ENCODE measurements at places on chromosomes 4 and X.

- DNase-seq, result no peak
Measured at GRCh38 chr4:138161351-138161750, 80.8 kb downstream of the SLC7A11 start.

DNA sequence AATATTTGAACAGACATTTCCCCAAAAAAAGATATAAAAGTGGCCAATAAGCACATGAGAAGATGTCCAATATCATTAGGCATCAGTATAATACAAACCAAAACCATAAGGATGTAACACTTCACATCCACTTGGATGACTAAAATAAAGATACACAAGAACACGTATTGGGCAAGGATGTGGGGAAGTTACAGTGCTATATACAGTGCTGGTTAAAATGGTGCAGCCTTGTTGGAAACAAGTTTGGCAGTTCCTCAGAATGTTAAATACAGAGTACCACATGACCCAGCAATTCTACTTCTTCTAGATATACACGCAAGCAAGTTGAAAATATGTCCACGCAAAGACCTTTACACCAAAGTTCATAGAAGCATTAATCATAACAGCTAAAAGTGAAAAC, 58.9 kb downstream of the HAUS3 start:
- no peak for DNase-seq

DNA sequence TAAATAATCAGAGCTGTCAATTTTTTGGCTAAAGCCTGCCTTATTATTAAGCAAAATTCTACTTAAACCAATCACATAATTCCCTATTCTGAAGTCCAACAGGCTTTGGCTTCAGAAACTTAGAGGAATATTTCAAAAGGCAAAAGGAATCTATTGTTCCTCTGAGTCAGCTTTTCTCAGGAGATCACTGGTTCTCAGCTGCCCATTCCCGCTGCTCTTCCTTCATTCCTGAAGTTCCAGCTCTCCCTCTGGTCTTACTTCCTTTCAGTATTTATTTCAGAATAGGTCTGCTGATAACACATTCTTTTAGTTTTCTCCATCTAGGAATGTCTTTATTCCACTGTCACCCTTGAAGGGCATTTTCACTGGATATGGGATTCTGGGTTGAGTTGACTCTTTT, 133.7 kb downstream of the SOWAHB start:
- no peak for DNase-seq

DNA sequence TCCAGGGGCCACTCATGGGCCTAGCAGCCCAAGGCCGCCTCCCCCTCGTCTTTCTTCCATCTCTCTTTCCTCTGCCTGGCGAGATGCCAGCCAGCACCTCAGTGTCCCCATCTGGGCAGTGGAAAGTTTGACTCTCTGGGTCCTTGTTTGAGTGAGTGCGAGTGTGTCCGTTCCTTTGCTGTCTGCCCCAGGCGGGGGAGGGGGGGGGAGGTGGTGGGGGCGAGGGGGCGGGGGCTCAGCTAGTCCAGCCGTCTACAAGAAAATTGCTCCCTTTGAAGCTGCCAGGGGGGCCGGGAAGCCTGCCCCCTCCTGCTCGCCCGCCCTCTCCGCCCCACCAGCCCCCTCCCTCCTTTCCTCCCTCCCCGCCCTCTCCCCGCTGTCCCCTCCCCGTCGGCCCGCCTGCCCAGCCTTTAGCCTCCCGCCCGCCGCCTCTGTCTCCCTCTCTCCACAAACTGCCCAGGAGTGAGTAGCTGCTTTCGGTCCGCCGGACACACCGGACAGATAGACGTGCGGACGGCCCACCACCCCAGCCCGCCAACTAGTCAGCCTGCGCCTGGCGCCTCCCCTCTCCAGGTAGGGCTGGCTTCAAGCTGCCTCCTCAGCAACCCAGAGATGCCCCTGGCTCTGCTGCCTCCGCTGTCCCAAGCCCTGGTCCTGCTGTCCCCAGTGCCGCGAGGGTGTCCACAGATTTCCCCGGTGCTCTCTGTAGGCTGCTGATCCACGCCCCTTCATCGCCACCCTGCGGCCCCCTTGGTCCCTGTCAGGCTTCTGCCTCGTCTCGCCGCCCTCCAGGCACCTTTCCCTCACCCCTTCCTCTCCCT, at the start of gene BGN:
TSS of gene BGN (plus strand) at position 440 of the 821 bp plus-strand sequence. CDS start 9,652 bp downstream, outside the sequence.
- DNase-seq, result no peak

DNA sequence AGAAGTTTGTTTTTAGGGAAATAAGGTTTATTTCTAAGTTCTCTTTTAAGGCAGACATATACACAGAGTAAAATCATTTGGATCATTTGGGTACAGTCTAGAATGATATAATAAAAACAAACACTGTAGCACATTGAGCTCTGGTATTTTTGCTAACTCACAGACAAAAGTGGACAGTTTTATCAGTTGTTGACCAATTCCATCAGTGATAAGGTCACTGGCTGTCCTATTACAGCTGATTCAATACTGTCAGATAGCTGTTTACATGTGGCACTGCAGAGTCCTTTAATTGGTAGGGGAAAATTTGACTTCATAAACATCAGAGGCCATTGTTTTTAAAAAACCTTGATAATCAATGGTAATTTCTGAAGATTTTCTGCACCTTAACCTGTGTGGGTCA, 3.5 kb downstream of the IBSP start:
- DNase-seq, result no peak

- no peak for DNase-seq
Measured at GRCh38 chrX:69093960-69094871, 71.0 kb downstream of the PJA1 start.

GRCh38 chr4:59063015-59063720, 1953.0 kb upstream of the IGFBP7 start:
- no peak for DNase-seq

DNA sequence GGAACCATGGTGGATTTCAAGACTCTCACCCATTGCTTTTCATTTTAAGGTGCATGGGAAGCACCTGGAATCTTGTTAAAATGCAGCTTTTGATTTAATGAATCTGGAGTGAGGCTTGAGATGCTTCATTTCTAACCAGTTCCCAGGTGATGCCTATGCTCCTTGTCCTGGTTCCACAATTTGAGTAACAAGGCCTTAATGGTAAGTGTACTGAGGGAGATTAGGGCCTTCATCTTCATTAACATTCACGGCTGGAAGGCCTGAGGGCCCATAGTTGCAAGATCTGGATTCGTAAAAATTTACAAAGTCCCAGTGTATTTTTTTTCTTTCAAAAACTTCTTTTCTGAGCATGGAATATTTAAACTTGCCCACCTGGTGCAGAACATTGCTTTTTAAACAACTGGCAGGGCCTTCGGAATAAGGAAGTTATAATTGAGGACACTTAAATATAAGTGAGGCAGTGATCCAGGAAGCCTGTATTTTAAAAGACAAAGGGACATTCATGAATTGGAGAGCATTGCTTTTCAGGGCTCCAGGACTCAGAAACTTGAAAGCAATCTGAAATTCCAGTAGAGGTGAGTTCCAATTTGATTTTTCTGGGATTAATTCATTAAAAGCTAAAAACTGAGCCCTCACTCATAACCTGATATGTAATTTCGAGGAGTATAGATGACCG, 77.8 kb downstream of the NPNT start:
- DNase-seq, result no peak

DNA sequence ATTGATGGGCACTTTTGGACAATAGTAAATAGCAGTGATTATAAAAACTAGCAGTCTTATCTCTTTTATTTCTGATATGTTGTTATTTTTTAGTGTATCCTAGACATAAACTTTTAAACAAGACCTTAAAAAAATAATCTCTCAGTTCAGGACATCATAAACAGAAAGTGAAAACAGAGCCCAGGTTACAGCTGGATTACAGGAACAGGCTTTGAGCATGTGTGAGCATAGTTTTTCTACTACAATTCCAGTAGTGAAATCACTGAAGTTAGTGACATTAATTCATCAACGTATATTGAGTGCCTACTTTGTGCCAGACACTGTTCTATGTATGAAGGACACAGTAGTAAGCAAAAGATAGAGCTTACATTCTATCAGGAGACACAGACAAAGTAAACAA, 16.9 kb downstream of the TRIM75 start:
- DNase-seq, result no peak

- no peak for DNase-seq
Measured at GRCh38 chrX:40727581-40728252, 7.6 kb downstream of the MED14 start.

DNA sequence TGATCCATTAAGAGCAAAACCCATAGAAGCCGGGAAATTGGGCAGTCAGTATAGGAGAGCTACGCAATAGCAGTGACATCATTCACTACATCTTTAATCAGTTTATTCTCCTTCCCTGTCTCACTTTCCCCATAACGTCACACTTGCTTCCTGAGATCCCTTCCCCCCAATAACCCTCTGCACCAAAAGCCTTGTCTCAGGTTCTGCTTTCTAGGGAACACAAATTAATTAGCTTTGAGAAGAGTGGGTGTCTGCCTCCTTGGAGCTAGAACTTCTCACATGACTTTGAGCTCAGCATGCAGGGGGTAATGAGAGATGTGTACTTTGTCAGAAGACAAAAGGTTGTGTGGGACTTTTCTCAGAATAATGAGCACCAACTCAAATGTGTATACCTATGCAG, 128.3 kb upstream of the MAOA start:
- DNase-seq, result no peak

DNA sequence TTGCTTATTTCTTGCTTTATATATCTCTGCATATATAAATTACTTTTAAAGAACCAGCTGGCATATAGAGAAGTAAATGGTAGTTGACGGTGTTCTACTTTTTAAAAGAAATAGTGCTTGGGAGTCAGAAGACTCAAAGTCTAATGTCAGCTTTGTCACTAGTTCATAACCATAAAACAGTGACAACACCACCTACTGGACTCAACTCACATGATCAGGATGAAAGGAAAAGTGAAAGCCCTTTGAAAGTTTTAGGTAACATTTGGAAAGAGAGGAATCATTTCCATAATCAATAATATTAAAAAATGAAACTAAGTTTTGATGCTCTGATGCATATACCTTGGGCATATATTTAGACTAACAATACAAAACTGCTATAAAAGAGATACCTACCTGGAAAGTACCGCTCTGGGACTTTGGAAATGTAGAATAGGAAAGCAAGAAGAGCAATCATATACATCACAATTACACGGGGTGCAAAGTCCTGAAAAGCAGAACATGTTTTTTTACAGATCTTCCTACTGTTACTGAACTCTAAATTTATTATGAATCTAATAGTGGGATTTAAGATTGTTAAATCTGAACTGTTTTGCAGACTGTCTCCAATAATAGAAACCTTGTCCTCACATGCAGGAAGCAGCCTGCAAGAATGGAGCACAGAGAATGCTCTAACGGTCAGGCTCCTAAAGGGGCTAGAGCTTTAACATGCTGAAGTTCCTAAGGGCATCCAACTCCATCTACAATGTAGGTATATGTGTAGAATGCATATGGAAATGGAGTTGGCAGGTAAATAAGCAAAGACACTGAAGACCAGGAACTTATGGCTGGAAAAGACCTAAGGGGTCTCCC, 15.6 kb downstream of the PAQR3 start:
- no peak for DNase-seq

DNA sequence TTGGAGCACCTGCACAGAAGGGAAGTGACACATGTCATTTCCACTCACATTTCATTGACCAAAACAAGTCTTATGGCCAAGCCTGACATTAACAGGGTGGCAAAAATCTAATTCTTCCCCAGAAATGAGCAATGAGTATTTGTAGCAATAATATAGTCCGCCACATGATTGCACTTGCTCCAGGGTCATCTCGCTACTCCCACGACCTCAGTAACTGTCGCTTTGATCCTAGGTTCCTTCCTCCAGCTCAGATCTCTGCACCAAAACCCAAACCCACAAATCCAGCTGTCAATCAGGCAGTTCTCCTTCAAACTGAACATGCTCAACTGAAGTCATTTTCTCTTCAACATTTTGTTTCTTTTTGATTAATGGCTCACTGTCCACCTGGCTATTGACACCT, 25.2 kb upstream of the PTTG2 start:
- DNase-seq, result no peak

DNA sequence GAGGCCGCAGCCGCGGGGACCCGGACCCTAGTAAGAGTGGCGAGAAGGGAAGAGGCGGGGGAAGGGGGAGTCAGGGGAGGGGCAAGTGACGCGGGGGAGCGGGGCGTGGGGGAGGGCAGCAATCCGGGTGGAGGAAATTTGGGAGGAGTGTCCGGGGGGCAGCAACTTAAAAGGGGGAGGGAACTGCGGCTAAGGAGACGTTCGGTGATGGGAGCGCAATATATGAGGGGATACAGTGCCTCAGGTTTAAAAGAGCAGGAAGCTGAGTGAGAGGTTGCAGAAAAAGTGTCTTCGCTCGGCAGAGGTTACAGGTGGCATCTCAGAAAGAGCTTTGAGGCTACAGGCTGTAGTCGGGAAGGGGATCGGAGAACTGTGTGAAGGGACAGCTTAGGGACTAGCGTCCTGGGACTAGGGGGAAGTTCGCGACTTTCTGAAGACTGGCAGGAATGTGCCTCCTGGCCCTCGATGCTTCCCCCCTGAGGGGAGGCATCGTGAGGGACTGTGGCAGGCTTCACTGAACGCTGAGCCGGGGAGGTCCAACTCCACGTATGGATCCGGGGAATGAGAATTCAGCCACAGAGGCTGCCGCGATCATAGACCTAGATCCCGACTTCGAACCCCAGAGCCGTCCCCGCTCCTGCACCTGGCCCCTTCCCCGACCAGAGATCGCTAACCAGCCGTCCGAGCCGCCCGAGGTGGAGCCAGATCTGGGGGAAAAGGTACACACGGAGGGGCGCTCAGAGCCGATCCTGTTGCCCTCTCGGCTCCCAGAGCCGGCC, 519 bp downstream of the FOXO4 start:
- DNase-seq, result peak; percentile 20

- DNase-seq, result no peak
Measured at GRCh38 chr4:173174594-173175012, 6.0 kb downstream of the GALNT7 start.

GRCh38 chr4:22463179-22463578, 52.7 kb downstream of the ADGRA3 start:
- no peak for DNase-seq

DNA sequence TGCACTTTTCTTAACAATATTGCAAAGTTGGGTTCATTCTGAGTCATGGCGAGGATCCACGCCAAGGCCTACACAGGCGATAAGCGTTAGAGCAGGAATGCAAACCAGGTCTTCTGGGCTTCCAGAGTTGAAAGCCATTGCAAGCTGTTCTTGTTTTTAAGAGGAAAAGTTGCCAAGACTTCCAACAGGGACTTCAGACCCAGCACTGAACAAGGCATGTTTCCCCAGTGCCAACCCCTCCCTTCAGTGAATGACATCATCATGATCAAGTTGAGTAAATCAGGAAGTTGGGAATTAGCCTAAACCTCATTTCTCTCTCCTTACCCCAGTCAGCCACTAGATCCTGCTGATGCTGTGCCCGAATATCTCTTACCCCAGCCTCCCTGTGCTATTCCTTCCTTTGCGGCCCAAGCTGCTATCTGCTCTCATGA, 355.1 kb downstream of the HS3ST1 start:
- no peak for DNase-seq

DNA sequence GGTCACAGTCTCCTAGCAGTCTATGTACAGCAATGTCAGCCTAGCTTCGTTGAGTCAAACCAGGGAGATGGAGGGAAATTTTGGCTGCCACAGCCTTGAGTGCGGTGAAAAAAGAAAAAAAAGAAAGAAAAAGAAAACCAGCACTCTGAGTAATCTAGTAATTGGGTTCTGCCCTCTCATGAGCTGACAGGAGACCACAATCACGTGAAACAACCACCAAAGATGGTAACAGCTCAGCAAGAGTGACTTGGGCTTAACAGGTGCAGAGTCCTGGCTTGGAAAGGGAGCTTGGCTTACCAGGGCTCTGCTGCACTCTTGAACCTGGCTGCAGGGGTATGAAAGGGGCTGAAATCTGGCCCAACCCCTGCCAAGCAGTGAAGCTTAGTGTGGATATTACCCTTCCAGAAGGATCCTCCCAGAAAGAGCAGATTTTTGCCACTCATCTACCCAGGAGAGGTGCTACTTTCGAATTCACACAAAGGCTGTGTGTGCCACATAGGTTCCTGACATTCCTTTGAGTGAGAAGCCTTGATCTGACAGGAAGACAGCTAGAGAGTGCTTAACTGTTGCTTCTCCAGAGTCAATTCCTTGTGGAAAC, 350.3 kb downstream of the PTTG2 start:
- no peak for DNase-seq

All from activated B cell treated with CpG ODN at 0.5 μM for 24 hours (primary cell).